ENCODE measurements at places on chromosomes 3 and 15.

DNA sequence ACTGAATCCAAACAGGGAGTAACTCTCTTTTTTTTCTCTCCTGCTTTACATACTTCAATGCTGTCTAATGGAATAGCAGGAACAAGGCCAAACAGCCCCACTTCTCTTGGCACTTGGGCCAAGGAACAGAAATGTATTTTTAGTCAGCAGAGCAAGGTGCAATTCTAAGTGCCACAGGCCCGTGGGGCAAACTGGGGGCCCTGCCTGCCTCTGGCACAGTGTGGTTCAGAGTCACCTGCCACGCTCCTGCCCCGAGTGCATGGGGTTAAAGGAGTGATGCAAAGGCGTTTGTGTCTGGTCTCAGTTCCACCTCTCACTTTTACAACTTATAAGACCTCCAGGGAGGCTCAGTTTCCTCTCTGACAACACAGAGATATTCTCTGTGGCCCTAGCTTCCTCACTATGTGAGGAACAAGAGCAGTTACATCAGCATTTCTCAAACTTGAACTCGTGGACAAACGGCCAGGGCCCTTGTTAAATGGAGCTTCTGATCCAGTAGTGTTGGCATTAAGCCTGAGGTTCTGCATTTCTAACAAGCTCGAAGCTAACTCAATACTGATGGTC is 51.3 kb downstream of the LRIG1 start:
- DNase-seq: no peak

DNA sequence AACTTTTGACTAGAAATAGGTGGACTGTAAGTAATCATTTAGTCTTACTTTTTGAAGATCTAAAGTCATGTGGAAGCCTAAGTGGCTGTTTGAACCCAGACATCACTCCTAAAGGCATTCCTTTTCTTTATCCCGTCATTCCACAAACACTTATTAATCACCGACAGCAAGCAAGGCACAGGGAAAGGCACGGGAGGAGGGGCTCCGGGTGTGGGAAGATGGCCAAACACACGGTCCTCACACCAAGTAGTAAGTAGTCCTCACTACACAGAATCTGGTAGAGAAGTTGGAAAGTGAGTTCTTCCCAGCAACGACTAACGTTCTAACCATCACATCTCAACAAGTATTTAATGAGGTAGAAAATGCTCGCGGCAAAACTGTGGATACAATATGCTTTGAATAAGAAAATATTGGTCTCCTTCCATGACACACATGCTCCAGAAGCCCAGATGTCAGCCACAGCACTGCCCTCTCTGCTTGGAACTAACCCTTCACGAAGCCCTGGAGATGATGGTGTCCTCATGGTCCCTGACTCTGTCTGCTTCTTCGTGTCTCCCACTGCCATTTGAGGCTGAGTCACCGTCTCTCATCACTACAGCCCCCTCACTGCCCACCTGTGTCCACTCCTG is 202.2 kb downstream of the OPA1 start:
- DNase-seq: no peak

DNA sequence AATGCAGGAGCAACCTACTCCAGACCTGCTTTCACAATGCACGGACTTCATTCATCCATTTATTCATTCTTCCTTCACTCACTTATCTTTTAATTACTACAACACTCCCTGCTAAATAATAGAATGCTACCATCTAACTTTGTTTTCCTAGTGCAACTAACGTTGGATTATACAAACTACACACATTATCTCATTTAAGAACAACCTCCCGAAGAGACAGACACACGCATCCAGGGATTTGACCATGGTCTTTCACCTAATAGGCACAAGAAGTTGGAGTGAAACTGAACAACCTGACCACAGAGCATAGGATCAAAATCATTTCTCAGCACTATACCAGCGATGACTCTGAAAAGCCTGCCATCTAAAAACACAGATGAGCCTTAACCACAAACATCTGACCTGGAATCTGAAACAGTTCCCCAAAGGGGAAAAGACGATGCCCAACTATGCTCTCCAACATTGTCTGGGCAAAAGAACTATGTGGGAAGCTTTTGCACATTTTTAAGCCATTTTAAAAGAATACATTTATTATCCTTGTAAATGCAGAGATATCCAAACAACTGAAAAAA is 21.0 kb downstream of the ZNF385D start:
- no peak for DNase-seq

DNA sequence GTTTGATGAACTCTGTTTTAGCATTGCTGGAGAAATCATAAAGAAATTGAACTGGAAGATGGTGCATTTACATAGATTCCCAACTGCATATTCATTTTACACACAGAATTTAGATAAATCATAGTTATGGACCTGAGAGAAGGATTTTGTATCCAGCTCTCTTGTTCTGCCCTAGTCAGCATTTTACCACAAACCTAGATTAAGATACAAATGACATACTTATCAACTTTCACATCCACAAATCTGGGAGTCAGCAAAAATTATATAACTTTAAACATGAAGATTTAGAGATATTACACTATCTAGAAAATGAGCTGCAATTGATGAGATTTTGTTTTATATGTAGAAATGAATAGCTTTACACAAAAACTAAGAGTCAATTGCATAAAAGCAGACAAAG is 632.8 kb downstream of the IGSF11 start:
- no peak for DNase-seq

- no peak for DNase-seq
These were observed 103.9 kb upstream of the ST8SIA2 start for GRCh38 chr15:92289733-92290132.

DNA sequence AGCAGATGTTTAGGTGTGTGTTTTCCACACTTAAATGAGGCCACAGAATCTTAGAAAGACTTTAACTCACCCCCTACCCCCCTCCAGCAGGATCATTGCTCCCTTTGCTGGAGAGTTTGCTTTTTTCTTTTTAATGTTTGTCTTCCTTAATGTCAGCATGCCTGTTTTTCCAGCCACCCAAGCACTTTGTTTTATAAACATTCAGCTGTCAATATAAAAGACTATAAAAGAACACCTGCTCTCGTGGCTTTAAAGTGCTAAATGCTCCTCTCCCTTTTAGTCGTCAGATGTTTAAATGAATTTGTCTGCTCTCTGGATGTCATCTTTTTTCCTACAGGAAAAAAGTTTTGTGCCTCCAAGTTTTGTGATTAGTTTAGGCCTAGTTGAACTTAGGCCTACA is 61.7 kb downstream of the SIDT1 start:
- peak; percentile 31 for DNase-seq

DNA sequence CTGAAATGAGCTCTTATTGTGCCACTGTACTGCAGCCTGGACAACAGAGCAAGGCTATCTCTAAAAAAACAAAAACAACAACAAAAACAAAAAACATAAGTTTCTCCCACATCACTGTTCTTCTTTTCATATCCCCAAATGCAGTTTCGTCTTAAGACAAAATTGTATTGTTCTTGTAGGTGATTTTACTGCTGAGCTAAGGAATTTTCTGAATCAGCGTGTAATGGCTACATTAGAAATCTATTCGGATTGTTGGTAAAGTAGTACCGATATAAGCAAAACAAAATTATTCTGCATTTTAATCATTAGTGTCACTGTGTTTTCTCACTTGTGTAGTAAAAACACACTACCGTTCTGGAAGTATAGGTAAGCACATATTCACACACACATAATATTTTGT is 512.5 kb downstream of the ROBO1 start:
- DNase-seq: no peak

DNA sequence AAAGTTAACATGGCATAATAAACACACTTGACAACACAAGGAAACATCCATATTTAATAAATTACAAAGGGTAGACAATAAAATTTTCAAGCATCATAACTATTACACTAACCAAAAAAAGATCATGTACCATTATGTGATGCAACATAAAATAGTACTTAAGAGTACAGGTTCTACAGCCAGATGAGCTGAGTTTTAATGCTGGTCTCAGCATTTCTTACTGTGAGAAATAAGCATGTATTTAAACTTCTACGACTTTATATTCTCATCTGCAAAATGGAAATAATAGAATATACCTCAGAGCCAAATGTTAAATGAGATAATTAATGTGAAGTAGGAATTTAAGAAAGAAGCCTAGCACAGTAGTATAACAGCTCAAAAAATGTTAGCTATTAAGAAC is 33.7 kb upstream of the SLC12A8 start:
- no peak for DNase-seq

GRCh38 chr3:170808041-170808440 is 62.0 kb downstream of the RPL22L1 start:
- DNase-seq: no peak

Measured in NCI-H2081 (cell line).